HEK293T (cell line): ENCODE measurements at places on chromosomes 4 and X.

GRCh38 chrX:15512401-15512965 lies 11.9 kb downstream of the BMX start:
- no peak for DNase-seq

DNA sequence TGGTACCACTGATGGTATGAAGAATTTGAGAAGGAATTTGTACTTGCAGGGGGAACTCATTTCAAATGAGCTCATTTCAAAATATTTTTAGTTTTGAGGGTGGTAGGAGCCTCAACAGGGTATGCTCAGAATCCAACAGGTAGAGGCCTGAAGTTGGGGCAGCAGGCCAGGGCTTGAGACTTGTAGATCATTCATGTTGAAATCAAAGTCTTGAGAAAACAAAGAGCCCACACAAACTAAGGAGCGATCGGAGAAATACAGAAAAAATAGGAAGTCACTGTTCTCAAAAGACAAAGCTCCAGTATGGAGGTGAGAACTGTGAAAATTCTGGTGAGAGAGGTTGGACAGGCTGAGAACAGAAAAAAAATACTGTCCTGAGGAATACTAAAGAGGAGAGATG lies 979 bp upstream of the SLC9A6 start:
- DNase-seq: no peak

DNA sequence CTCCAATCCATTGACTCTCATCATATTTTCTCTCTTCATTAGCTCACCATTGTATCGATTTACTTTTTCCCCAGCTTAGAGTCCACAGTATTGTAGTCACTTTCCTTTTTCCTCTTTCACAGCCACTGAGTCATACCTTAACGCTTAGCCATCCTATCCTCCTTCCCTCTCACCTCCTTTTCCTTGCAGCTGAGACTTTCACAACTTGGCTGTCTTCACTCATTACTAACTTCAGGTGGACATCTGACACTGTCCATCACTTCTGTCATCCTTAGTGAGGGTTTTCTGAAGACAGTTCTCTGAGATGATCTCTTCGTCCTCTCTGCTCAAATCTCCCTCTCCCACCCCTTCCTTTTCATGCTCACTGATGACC lies 70.5 kb upstream of the ESX1 start:
- DNase-seq: no peak

DNA sequence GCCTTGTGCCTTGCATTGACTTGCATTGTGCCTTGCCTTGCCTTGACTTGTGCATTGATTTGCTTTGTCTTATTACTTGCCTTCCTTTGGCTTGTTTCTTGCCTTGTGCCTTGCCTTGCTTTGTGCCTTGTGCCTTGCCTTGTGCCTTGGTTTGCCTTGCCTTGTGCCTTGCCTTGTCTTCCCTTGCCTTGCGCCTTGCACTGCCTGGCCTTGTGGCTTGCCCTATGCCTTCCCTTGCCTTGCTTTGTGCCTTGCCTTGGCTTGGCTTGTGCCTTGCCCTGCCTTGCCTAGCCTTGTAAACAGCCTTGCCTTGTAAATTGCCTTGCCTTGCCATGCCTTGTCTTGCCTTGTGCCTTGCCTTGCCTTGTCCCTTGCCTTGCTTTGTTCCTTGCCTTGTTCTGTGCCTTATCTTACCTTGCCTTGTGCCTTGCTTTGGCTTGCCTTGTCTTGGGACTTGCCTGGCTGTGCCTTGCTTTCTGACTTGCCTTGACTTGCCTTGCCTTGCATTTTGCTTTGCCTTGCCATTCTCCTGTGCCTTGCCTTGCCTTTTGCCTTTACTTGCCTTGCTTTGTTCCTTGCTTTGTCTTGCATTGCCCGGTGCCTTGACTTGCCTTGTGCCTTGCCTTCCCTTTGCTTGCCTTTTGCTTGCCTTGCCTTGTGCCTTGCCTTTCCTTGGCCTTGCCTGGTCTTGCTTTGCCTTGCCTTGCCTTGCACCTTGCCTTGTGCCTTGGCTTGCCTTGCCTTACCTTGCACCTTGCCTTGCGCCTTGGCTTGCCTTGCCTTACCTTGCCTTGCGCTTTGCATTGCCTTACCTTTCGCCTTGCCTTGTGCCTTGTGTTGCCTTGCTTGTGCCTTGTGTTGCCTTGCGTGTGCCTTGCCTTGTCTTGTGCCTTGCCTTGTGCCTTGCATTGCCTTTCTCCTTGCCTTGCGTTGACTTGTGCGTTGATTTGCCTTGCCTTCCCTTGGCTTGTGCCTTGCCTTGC lies 97.5 kb downstream of the TAB3 start:
- no peak for DNase-seq

DNA sequence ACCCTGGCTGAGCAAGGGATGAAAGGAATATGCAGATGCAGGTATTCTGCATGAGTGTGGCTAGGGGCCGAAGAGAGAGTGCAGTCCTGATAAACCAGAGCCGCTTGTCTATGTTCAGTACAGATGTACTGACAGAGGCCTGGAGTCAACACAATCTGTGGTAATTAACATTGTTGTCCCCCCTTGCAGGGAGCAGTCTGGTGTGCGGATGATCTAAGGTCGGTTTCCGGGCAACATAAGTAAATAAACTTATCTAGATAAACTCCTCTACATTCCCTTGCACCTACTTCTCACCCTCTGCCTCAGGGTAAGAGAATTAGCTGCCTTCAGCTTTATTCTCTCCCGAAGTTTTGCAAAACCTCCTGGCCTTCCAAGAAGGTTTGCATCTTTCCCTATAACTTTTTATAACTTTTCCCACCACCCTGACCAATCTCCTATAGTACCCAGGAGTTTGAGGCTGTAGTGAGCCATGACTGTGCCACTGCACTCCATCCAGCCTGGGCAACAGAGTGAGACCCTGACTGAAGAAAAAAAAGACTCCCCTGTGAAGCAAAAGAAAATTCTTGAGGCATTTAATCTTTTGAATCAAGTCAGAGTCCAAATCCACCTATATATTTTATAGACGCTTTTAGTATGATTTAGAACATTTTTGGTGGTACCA lies 26.6 kb downstream of the SNX25 start:
- no peak for DNase-seq

DNA sequence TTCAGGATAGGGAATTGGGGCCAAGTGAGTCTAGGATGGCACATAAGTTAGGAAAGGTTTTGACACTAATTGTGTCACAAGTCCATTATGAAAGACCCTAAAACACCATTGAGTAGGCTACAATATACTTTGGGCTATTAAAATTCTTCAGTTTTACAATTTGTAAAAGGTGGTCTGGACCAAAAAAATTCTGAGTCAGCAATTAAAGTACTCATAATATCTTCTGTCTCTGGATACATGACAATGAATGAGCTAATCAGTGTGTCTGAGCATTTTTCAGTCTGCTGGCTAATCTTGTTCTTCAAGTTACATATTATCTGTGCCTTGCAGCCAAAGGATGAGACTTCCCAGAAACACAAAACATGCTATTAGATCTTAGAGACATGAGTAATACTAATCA lies 14.3 kb downstream of the ARMCX1 start:
- no peak for DNase-seq

DNA sequence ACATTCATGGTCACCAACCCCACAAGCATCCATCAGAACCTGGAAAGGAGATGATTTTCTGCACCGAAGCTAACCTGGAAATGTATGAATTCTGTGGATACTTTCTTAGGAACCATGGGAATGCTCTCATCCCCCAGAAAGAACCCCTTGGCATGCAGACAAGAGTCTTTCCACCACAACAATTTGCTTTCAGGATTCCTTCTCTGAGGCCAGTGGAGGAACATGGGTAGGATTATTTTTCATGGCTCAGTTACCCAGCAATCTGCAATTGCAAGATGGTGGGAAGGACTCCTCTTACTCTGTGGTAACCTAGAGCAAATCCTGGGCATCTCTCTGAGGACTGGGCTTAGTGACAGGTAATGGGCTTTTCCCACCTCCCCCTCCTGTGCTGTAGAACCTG lies 131.9 kb upstream of the MSX1 start:
- no peak for DNase-seq

GRCh38 chr4:80521438-80521837 lies 185.9 kb downstream of the CFAP299 start:
- DNase-seq: no peak

- no peak for DNase-seq
Measured at GRCh38 chr4:179634862-179635261, 2192.6 kb upstream of the AGA start.

DNA sequence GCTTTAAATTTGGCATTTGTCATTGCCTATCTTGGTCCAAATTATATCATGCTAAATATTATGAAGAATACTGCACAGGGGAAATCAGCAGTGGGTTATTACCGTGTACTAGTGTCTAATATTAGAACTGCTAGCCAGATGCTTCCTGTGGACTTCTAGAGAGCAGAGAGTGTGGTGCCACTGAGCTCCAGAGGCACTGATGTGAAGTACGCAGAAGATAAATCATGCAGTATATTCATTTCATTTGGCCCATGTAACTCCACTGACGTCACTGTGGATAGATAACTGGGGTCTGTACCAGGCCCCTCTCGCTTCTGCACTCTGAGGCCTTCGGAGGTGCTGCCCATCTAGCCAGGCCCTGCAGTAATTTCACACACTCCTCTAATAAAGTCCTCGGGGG lies 80.0 kb downstream of the ALPK1 start:
- no peak for DNase-seq

GRCh38 chr4:14768449-14768848 lies 233.8 kb upstream of the CPEB2 start:
- no peak for DNase-seq

DNA sequence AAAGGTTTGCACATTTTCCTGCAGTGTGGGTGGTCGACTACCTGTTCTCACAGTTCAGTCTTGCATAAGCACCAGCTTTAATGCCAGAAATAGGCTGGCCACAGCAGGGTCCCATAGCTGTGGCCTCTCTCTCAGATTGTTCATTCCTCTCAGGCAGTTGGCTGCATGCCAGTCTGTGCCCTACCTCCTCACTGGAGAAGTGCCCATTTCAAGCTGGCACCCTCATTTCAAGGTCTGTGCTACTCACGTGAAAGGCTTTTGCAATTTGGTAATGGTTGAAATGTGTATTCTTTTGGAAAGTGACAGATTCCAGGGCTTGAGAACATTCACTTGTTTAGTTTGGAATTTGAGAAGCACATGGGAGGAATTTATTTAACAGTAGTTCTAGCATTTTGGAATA lies 28.9 kb upstream of the MTMR1 start:
- DNase-seq: no peak

DNA sequence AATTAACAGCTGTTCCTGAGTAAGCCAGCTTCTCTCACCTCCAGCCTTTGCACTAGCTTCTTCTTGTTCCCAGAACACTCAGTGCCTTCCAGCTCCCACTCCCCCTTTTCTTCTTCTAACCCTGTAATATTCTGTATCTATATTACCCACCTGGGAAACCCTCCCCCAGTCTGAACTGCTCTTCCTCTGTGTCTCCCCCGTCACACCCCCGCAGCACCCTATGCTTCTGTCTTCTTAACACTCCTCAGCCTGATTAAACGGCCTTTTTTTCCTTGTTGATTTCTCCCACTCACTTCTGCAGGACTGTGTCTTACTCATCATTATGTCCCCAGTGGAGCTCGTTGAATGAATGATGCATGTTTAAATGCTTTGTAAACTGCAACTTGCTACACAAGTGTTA lies 9.0 kb upstream of the LONRF3 start:
- DNase-seq: no peak

DNA sequence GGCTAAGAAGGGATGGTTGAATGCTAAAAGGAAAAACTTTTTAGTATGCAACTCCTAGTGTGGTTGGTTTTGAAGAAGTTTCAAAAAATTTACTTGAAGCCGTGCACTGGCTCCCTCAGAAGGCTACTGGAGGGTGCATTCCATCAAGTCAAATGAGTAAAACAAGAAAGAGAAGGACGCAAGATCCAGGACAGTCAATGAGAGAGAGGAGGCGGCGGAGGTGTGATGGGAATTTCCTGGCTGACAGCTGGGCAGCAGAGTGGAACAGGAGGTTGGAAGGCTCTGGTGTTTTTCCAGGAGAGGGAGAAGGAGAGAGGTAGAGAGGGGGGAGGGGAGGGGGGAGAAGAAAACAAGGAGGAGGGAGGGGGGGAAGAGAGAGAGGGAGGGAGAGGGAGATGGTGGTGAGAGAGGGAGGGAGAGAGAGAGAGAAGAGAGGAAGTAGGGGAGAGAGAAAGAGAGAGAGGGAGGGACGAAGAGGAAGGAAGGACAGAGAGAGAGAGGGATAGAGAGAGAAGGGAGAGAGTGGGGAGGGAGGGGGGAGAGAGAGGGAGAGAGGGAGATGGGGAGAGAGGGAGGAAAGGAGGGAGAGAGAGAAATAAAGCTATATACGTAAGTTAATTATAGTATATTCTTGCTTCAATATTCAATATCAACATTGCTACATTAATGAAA lies 126.4 kb downstream of the SH3KBP1 start:
- no peak for DNase-seq

DNA sequence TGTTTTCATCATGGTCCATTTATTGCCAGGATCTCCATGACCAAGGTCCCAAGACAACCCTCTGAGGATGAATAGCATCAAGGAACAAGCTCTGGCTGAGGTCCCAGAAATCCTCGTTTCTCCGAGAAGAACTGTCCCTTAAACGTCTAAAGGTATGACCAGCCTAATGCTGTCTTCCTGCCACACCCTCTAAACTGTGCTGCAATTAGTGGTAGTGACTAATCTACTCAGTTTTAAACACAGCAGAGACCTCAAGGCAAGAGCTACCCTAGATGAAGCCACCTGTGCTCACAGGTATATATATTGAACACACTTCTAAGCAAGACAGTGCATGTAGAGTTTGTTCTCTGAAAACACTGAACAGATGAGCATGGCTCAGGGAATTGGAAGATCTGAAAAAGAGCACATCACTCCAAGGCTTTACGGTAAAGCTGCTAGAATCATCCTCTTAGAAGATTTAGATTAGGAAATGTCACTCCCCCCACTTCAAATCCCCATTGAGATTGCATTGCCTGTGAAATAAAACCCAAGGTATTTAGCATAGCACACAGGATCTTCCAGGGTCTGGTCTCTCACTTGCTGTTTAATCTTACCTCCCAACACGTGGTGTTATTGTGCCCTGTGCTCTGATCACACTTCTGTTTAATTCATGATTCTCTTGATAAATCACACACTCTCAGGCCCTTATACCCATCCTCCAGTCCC lies 173.9 kb upstream of the VCX3A start:
- DNase-seq: no peak

DNA sequence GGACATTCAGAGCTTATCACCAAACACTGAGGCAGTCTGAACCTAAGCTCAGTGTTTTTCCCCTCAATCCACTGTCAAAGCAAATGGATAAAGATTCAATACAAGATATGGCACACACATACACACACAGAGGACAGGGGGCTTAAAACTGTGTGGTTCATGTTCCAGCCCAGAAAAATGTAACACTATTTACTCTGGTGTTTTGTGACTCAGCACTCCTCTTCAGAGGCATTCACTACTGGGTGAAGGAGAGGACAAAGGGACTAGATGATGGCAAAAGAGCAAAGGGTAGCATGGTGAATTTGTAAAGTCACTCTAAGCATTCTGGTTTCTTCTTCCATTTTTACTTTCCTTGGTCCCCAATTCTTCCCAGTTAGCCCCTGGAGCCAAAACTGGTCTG lies 120.3 kb downstream of the ARHGEF9 start:
- DNase-seq: no peak

DNA sequence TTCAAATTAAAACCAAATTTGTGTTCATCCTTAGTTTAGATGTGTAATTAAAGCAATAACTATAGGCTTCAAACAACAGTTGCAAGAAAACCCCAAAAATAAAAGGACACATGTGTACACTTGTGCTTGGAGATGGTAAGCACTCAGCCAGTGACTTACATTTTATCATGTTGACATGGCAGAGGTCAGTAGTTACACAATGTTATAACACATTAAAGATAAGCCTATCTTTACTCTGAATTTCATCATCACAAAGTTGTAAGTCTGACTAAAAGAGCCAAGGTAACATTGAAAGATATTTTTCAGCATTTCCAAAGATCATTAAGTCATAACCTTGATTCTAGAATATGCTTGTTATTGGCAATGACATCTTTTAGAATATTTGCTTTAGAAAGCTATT lies 98.5 kb upstream of the PNPLA4 start:
- DNase-seq: no peak
